ENCODE measurements at places on chromosomes 11 and 22. TPM values are rescaled to one million over a fixed set of nuclear protein-coding genes. Genes with fewer than 3 reads are reported as not detected.

DNA sequence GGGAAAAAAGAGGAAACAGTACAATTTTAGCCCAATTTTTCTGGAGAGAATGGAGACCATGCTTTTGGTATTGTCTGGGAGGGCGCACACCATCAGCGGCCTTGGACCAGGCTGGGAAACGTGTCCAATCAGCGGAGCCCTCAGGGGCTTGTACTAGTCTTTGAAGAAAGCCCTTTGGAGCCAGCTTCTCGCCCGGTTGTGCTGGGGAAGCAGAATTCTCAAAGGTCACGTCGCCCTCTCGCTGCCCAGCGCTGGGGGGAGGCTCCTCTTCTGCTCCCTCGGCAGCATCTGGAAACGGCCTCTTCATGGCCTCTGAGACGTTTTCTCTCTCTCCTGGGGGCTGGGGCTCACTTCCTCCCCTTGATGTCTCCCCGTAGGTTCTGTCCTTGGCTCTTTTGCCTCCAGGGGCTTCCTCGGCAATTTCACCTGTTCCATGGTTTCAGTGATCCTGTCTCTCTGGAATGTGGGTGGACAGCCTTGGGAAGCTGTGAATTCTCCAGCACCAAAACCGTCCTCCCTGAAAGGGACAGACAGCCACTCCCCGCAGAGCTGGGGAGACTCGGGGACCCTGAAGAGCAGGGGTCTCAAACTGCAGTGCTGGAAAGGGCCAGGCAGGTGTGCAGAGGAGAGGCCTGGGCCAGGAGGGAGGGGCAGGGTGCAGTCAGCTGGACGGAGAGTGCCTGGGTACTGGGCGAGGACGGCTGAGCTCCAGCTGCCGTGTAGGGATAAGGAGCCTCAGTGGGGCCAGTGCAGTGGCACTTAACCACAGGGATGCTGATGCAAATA, 80.2 kb downstream of the RPS6KA4 start:
- H3K36me3 ChIP-seq: peaks cover 2% of the 10 kb centered on the region
- H3K4me1 ChIP-seq: peaks cover 9% of the 10 kb centered on the region
- no peak overlapping the region for H3K27ac ChIP-seq
- no peak for DNase-seq
- H3K4me3 ChIP-seq: no peak overlapping the region

SCGB1D2 gene
- not detected for total RNA-seq

C2CD2L gene
- total RNA-seq: 24.6 TPM

- no peak overlapping the region for H3K27ac ChIP-seq
- peaks cover 59% of the 10 kb centered on the region for H3K27me3 ChIP-seq
- H3K36me3 ChIP-seq: peaks cover 6% of the 10 kb centered on the region
These were observed 4.2 kb downstream of the THY1 start for GRCh38 chr11:119418759-119419158.

DNA sequence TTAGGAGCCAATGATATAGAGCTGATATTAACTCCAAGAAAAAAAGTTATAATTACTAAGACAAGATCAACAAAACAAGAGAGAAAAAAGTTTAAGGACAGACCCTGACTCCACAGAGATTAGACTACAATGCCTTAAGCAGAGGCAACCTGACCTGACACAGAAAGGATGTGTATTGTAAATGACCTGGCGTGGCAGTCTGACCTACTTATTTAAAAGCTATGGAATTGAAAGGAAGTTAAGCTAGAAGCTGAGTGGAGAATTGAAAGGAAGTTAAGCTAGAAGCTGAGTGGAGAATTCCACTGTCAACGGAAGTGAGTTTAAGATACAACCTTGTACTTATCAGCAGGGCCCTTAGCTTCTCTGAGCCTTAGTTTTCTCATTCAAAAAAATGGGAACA, 885.4 kb downstream of the OPCML start:
- no peak overlapping the region for H3K4me3 ChIP-seq
- H3K36me3 ChIP-seq: no peaks in the 10 kb centered on the region
- H3K27me3 ChIP-seq: no peaks in the 10 kb centered on the region
- no peak for DNase-seq

SERPING1 gene
- 0.57 TPM for total RNA-seq

WDR74 gene
- total RNA-seq: 146 TPM

C11orf87 gene
- not detected for total RNA-seq

DNA sequence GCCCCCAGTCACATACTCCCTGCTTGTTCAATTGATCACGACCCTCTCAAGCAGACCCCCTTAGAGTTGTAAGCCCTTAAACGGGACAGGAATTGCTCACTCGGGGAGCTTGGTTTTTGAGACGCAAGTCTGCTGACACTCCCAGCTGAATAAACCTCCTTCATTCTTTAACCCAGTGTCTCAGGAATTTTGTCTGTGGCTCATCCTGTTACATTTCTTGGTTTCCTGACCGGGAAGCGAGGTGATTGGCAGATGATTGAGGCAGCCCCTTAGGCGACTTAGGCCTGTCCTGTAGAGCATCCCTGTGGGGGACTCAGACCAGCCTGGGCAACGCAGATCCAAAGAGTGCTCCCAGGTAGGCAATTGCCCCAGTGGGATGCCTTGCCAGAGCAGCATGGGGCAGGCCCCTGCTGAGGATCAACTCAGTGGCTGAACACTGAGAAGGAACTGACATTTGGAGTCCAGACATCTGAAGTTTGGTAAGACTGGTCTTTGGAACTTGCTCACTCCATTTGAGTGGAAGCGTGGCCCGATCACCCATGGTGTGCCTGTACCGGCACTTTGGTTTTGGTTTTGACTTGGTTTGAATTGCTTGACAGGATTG, 51.5 kb downstream of the NEU3 start:
- no peaks in the 10 kb centered on the region for H3K27me3 ChIP-seq
- DNase-seq: no peak
- H3K36me3 ChIP-seq: no peaks in the 10 kb centered on the region
- H3K4me3 ChIP-seq: no peak overlapping the region
- H3K27ac ChIP-seq: no peak overlapping the region
